CD8-positive, alpha-beta memory T cell (primary cell): ENCODE measurements at places on chromosomes 16 and 17.

DNA sequence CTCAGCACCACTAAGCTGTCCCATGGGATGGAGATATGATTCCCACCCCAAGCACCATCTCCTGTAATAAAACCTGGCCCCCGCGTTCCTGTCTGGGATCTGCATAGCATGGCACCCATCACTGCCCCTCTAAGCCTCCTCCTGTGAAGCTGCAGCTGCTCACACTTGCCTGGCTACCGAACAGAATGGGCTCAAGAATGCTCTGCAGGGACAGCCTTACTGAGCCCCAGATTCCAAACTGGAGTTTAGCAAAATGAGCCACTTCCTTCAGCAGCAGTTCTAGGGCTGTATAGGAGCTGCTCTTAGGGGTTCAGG is 256.1 kb downstream of the CPPED1 start:
- no peak for DNase-seq

- no peak for DNase-seq
These were observed 102.8 kb downstream of the ADAMTS18 start for GRCh38 chr16:77331802-77332586.

DNA sequence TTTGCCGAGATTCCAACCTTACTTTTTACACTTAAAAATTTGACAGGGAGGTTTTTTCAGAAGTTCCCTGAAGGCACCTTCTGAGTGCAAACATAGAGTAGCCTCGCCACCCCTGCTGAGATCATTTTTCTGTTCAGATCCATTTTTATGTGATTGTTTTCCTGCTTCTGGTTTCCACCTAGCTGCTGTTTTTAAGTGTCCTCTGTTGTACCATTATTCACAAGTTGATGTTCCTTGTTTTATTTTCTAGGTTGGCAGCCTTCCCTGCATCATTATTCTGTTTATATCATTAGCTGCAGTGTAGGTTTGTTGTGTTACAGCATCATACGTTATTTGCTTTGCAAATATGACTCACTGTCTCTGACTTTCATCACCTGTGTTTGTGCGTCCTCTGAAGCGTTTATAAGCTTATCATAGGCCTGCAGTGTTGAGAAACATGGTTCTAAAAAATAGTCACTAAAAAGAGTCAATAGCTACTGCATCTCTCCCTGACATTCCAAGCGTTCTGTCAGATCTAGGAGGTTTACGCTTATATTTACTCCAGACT is 116.9 kb upstream of the CLEC3A start:
- DNase-seq = no peak

DNA sequence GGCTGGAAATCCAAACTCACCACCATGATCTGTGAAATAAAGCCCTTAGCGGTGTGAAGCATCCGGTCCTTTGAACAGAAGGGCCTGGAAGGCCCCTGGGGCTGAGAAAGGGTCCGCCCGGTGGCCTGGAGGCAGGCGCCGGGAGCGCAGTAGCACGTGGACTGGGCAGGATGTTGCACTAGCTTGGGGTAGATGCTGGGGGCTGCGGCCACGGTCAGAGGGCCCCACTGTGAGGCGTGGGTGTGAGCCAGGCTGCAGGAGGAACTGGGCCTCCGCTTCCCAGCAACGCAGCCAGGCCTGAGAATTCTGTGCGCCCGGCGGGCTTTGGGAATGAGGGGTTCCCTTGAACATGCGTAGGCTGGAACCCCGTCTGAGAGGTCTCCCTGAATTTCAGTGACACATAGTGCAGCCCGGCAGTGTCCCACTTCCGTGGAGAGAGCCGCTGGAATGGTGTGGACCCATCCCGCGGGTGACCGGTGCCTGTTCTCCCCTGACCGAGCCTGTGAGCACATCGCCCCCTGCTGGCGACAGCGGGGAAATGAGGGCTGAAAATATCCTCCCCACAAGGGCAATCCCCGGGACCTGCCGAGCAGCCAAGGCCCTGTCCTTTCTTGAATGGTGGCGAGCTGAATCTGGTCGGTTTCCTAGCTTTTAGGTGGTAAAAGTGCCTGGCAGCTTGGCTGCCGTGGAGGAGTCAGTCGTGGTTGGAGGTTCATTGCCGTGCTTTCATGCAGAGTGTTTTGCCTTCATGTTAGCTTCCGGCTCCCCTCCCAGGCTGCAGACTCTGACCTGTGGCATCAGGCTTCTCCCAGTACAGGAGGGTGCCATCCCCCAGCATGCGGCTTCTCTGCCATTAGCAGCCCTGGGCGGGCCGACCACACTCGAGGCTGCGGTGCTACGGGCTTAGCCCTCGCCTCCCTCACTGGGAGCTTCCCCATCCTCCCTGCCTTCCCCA is 43.8 kb downstream of the DNAJA2 start:
- peak; percentile 31 for DNase-seq

DNA sequence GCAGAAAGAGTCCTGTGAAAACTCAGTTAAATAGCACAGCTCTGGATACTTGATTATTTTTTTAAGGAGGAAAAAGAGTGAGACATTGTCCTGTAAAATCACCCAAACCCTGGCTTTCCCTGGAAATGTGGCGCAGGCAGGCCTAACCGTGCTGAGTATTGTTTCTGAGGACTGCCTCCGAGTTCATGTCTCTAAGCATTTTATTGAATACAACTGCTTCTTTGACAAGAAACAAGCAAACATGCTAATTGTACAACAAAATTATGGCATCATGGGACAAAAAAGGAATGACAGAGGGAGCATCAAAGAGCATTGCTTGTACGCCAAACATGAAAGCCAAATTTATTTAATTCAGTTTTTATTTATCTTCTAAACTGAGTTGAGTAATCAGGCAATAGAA is 64.5 kb upstream of the HSBP1 start:
- no peak for DNase-seq

- no peak for DNase-seq
These were observed 195.2 kb upstream of the COX10 start for GRCh38 chr17:13874134-13874533.

- DNase-seq = no peak
These were observed 12.0 kb downstream of the MYO18A start for GRCh38 chr17:29168079-29168758.

DNA sequence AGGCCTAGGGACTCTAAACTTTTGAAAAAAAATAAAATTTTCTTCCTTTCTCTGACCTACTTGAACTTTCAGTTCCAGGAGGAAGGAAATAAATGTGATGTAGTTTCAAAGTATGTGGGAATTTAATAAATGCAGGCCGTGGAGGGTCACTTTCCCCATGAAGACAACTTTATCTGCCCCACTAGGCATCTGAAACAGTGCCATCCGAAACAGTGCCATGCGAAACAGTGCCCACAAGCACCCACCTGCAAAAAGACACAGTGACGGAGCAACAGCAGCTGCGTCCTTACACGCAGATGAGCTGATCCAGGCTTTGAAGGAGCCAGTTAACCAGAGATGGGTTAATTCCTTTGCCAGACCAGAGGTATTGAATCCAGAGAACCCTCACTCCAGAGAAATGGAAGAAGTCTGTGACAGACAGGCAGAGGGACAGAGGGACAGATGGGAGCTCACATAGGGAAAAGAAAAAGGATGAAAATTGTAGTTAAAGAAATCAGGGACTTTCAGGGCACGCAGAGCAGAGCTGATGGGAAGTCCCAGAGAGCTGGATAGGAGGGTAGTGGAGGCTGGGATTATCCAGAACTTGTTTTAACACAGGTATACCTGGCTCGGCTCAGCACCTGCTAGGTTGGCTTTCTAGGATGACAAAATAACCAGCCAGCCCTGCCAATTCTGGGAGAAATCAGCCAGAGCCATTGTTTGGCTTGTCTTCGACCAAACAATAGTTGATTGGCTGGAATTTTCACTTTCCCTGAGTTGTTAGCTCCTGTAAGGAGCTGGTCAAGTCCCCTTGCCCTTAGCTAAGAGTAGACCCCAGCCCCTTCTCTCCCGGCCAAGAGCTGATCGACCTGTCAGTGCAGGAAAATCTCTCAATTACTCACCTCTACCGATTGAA is 17.1 kb upstream of the HOXB13 start:
- DNase-seq = no peak

DNA sequence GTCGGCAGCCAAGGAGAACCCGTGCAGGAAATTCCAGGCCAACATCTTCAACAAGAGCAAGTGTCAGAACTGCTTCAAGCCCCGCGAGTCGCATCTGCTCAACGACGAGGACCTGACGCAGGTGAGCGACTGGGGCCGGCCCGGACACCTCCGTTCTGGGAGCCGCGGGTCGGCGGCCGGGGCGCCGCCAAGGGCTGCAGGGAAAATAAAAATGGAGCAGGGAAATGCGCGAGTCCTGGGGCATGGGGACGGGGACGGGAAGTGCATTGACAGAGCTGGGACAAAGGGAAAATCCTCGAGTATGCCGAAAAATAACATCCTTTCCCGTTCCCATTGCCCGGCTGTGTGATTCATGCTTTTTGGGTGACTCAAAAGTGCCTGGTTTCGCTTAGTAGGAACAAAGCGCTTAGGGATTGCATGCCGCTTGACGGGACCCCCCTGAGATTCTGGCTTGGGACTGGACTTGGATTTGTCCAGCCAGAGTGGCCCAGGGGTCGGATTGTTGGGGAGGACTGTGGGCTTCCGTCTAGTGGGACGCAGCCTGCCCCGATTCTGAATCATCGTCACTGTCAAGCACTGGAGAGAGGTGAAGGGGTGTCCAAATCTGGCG is 699 bp downstream of the MPRIP start:
- DNase-seq = no peak

- DNase-seq = peak; percentile 51
These were observed 837 bp upstream of the PER1 start for GRCh38 chr17:8153031-8153451.

- DNase-seq = no peak
These were observed 457.9 kb upstream of the CDH5 start for GRCh38 chr16:65908568-65908967.

DNA sequence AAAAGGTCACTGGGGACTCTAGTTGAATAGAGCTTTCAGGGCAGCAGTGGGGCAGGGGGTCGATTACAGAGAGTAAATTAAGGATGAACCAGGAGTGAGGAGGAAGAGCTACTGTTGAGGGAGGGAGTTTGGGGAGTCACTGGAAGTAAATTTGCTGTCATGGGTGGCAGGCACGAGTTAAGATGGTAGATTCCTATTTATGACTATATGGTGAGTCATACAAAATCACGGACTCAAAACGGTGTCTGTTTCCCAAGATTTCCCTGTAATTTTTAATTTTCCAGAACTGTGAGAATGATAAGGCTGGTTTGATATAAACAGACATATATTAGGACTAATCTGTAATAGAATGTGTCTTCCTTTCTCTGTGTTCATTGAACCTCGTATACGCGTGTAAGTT is 287.6 kb upstream of the GOT2 start:
- DNase-seq = no peak

GRCh38 chr16:69565671-69566239 is at the start of gene NFAT5:
TSS of gene NFAT5 (plus strand) at chr16:69565966. CDS start at chr16:69566302, 336 bp downstream.
- DNase-seq = peak; percentile 80

GRCh38 chr16:1366060-1366711 is 14.5 kb downstream of the GNPTG start:
- DNase-seq = no peak

- DNase-seq = no peak
These were observed at the start of gene MIF4GD for GRCh38 chr17:75270966-75271232. TSS of gene MIF4GD (minus strand) at chr17:75271231. CDS start at chr17:75270195, 1,036 bp downstream.

DNA sequence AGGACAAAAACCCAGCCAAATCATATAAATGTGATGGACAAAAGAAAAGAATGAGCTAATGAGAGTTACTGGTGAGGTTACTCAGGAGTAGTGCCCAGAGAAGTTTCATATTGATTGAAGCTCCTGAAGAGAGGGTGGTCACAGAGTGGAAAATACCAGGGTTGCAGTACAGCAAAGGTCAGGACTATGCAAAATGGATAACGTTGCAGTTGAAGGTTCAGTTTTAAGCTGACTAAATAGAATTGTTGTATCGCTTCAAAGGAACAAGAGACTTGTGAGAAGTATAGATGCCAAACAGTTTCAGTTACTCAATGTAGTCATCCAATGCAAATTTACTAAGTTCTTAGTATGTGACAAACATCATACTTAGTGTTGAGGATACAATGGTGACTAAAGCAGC is 47.1 kb downstream of the ABCA8 start:
- DNase-seq = no peak

DNA sequence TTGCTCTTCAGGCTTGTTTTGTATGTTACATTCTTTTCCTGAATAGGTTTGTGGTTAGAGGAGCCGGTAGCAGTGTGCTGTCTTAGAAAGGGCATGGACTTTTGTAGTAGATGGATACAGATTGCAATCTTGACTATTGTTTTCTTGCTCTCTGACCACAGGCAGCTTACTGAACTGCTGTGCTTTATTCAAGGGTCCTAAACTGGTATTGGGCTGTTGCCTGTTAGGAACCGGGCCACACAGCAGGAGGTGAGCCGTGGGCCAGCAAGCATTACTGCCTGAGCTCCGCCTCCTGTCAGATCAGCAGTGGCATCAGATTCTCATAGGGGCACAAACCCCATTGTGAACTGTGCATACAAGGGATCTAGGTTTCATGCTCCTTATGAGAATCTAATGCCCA is 373.9 kb downstream of the CPPED1 start:
- no peak for DNase-seq

- no peak for DNase-seq
These were observed 16.8 kb downstream of the VASN start for GRCh38 chr16:4388271-4389021.

DNA sequence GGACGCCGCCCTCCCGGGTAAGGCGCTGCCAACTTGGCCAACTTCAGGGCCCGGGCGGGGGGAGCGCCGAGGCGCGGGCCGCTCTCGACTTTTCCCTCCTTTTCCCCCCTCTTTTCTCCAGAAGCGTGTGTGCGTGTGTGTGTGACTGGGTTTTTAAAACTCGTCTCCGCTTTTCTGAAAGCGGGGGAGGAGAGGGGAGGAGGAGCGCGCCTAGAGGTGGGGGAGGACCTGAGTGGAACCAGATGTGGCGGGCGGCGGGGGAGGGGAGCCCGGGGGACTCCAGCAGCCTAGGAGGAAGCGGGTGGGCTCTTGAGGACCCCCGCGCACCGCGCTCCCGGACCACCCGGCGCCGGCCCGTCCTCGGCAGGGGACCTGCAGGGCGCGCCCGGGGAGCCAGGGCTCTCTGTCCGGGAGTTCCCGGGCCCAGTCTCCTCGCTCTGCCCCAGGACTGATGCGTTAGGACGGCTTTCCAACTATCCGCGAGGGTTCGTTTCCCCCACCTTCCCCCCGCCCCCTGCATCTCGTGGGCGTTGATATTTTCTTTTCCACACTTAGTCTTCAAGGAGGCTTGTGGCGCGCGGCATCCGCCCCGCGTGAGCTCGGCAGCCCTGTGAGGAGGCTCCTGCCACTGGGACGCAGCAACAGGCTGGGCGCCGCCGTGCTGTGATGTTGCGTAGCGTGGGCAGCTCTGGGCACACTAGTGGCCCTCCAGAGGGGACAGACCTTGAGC is 599 bp downstream of the MRC2 start:
- DNase-seq = no peak

GRCh38 chr16:13324851-13325250 is 423.5 kb downstream of the SHISA9 start:
- DNase-seq = no peak

GRCh38 chr17:45900723-45901415 is 6.5 kb downstream of the MAPT start:
- DNase-seq = no peak
